ENCODE measurements at places on chromosomes 11 and 22.

GRCh38 chr11:64321026-64321425, 3.1 kb downstream of the PRDX5 start:
- no peak for DNase-seq

- no peak for DNase-seq
These were observed 27.9 kb downstream of the GRAP2 start for GRCh38 chr22:39928536-39929520.

DNA sequence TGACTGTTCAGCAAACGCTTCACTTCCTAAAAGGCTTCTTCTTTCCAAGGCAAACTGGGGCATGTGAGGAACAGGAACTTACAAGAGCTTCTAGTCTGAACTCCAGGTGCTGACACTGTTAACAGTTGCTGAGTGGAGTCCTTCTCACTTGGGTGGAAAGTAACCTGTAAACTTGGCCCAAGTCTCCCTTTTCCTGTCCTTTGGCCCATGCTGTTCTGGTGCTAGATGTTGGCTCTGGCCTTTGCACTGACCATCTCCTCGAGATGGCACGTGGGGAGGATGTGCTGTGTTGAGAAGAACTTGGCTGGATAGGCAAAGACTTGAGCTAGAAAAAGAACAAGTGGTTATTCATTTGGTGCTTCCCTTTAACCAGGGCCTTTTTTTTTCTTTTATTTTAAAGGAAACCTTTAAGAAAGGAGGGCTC, 53.6 kb downstream of the PTPRJ start:
- no peak for DNase-seq

- no peak for DNase-seq
These were observed 4.3 kb upstream of the AMPD3 start for GRCh38 chr11:10450462-10451425.
